ENCODE measurements at places on chromosomes 2 and 18. TPM values are rescaled to one million over a fixed set of nuclear protein-coding genes. Genes with fewer than 3 reads are reported as not detected.

- no peak for DNase-seq
Observed at GRCh38 chr2:82062463-82062862, 1757.9 kb upstream of the LRRTM1 start.

DNA sequence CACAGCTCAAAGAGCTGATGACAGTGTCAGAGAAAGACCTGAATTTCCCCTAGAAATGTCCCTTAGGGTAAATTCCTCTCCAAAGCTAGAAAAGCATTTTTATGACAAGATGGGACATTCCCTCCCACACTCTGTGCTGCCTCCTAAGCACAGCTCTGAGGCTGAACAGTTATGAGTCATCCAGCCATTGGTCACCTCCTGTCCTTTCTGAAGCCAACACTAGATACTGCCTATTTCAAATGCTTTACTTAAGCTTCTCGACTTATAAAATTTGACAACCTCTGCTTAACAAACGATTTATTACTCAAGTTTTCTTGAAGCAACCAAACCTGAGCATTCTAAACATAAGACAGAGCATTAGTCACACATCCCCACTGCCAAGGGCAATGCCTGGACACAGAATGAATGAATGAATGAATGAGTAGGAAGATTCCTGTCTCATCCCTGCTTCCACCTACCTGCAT lies 35.4 kb downstream of the B4GALT6 start:
- DNase-seq = peak; percentile 63

GRCh38 chr2:132620115-132620514 lies 49.9 kb downstream of the LYPD1 start:
- DNase-seq = no peak

DNA sequence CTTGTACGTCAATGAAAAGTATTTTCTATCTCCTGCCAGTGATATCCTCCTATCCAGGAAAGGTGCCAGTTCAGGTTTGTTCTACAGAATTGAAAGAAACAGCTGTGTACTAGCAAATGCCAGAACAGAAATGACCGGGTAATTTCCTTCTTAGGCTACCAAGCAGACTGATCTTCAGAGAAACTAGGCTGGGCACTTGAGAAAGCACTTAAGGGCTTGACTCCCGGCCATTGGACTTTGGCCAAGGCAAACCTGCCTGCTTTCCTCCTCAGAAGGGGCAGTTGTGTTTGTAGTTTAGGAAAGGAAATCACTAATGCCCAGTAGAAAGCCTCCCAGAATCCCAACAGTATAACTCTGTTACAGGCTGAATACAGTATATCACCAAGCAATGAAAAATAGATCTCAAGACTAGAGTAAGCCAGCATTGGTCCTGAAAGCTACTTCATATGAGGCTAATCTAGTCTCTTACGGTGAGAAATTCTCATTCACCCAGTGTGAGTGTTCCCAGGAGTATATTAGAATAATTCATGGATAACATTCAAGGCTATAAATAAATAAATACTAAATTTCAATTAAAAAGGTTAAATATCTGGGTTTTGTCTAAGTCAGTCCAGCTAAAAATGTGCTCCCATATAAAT lies 43.0 kb upstream of the COL5A2 start:
- no peak for DNase-seq

DNA sequence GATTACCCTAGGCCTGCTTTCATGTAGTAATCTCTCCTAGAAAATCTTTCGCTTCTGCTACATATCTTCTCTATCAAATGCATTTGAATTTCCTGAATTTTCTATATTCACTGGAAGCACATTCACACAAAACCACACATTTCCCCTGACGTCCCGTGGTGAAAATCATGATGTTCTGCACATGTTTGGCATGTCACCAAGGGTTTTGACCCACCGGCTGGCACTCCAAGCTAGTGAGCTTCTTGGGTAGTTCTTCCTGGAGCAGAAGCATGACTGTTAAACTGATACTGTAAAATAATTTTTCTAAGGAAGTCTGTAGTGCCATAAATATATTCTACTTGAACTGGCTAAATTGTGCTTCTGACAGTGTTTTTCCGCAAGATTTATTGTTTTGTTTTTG lies 510.1 kb upstream of the SLC8A1 start:
- DNase-seq = peak; percentile 16

DNA sequence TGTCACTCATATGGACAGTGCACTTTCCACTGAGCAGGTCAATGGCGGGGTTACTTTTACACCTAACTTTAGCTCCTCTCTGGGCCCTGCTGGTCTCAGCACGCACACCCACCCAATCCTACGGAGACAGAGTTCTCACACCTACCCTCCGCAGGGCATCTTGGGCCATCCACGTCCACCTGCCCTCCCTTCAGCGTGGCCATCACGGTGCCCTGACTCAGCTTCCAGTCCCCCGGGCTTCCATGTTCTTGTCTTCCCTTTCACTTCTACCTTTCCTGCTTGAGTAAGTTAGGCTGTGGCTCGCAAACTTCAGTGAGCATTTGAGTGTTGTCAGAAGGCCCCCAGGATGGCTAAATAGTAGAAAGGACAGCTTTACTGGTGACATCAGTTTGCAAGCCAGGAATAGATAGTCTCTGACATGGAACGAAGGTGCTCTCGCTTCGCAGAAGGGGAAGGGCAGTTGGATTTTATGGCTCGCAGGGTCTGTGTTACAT lies 232.4 kb downstream of the SEPTIN10 start:
- DNase-seq = no peak

DNA sequence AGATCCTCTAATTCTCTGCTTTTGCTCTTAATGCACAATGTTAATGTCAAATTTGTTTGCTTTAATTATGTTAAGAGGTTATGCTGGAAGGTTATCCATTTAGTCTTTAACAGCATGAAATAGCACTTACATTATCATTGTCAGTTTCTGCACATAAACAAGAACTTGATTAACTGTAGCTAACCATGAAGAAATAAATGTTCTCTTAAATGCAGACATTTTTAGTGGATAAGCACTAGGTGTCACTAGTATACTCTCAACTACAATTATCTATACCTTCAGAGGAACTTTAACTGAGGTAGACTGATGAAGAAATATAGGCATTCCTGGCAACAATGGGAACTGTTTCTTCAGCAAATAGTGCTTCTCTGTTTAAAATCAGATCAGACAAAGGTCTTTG lies 178.8 kb upstream of the CHST9 start:
- DNase-seq = no peak

DNA sequence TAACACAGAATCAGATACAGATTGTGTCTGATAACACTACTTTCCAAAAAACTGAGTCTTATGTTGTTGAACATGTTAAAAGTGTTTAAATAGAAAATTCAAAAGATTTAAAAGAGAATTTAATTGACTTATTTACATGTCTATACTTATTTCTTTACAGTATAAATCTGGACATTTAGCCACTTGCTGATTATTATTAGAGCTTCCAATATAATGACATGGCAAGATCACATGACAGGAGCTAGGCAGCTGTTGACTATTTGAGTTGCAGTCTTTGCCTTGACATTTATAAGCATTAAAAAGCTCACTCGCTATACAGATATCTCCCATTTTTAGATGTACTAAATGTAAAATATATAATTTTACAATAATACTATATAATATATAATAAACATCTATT lies 6.4 kb upstream of the TMEFF2 start:
- DNase-seq = no peak

GRCh38 chr2:8581601-8582041 lies 100.2 kb upstream of the ID2 start:
- peak; percentile 26 for DNase-seq

DNA sequence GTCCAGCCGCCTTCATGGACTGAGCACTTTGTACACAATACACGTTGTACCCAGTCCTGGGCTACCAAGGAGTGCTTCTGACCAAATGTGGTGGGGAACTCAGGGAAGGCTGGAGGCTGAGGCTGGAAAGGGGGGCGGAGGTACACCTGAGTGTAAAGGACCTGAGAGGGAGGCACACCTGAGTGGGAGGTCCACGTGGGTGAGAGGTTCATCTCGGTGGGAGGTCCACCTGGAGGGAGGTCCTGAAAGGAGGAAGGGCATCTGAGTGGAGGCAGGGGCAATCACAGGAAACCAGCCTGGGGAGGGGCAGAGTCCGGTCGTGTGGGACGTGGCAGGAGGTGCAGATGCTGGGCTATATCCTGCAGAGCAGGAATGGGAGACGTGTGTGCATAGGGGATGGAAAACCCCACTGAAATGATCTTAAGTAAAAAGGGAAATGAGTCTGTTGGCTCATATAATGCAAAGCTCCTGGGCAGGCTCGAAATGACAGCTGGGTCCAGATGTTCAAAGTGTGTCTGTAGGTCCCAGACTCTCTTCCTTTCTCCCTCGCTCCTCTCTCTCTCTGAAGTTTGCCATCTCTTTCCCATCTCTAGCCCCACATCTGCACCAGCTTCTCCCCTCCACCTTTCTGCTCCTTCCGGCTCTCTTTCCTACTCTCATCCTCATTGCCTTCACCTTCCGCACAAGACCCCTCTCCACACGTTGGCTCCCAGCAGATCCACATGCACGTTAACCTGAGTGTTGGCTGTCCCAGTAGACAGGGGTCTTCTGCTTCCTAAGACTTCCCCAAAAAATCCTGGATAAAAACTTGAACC lies 137.7 kb downstream of the PXDN start:
- no peak for DNase-seq

- no peak for DNase-seq
Observed at GRCh38 chr2:183375821-183376220, 251.6 kb downstream of the NUP35 start.

- DNase-seq = no peak
Observed at GRCh38 chr2:240517342-240517741, 40.4 kb downstream of the ANKMY1 start.

DNA sequence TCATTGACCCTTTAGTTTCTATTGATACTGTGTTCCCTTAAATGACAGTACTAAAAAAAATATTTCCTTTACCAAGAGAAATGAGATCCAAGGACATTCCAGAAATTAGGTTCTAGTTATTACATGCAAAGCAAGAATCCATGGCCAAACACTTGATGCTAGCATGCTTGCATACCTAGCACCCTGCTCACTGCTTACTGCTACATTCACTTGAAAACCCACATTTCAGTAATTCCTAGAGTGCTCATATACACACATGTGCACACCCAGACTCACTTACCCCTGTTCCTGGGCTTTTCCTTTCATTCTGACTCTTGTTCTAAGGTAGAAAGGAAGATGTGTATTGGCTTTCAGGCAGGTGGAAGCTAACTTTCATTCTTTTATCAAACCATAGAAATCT lies 395.9 kb downstream of the THSD7B start:
- DNase-seq = no peak

DNA sequence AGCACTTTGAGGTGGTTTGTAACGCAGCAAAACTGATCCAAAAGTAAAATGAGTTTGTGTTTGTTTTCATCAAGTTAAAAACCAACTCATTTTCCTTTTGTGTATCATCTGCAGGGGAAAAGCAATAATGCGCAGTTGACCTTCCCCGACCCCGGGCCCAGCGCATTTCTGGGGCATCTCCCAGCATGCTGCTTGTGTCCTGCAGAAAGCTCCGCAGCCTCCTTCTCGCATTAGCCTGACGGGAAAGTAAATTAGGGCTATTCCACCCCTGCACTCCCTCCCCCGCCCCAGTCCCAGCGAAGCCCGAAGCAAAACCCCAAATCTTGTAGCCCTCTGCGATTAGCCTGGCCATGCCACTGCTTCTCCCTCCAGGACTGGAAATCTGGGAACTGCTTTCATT lies 82.0 kb upstream of the PPM1B start:
- no peak for DNase-seq

DNA sequence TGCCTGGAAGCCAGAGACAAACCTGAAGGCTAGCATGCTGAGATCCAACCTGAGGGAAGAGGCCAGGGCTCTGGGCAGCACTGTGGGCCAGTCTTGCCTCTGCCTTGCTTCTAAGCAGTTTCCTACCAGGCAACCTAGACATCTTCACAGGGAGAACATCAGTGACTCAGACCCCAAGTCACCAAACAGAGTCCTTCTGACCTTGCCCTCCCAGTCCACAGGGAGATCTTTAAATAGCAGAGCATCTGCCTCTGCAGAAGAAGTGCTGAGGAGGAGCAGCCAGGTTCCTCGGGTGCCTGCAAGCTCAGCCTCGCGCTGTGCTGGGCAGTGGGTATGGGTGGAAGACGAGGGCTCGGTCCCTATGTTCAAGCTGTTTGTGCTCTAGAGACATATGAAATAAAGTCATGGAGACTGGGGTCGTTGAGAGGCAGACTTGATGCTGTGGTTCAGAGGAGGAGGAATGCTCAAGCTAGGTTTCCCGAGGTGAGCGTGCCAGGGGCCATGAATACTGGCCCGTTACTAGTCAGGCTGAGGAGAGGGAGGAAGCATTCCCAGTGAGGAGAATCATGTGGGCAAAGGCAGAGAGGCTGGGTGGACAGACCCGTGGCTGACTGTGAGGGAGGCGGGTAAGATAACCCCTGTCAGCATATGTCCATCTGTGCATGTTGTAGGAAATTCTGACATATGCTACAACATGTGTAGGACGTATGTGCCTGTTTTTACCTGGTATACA lies 66.5 kb downstream of the BOLA3 start:
- no peak for DNase-seq

- no peak for DNase-seq
Observed at GRCh38 chr18:38693104-38693503, 1127.5 kb upstream of the CELF4 start.

DNA sequence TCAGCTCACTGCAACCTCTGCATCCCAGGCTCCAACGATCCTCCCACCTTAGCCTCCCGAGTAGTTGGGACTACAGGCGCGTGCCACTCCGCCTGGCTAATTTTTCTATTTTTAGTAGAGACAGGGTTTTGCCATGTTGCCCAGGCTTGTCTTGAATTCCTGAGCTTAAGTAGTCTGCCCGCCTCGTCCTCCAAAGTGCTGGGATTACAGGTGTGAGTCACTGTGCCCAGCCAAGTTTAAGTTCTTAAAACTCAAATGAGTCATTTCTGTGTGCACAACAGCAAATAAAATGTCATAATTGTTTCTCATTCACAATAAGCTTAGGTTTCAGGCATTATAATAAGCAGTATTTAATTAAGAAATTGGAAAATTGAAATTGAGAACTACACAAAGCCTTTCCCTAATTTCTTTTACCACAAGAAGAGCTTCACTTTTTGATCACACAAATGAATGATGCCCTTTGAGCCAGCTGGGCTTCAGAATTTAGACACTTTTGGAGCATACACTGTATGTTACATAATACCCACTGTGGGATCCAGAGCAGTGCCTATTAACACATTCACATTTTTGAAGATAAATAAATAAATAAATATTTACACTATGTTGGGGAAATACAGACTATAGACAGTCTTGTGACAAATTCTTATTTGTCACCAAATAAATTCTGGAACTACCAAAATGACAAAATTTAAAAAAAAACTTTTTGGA lies 8.6 kb upstream of the ME2 start:
- DNase-seq = peak; percentile 32

GRCh38 chr18:79589601-79590091 lies 90.0 kb upstream of the CTDP1 start:
- no peak for DNase-seq

GRCh38 chr2:46748121-46748520 lies 167.5 kb downstream of the MCFD2 start:
- no peak for DNase-seq

The ALK gene
- 0.25 TPM for total RNA-seq

The SH3RF3 gene
- total RNA-seq = 0.72 TPM

The GALM gene
- total RNA-seq = 246 TPM

The EVA1A gene
- not detected for total RNA-seq

The LGALSL gene
- 33.4 TPM for total RNA-seq

The PRSS56 gene
- total RNA-seq = not detected

The ARMC9 gene
- total RNA-seq = 109 TPM

The NBAS gene
- total RNA-seq = 38.7 TPM

The SERPINB10 gene
- not detected for total RNA-seq

Data from adrenal gland (tissue), 19 donors.